Vagina (tissue), 2 donors: ENCODE measurements at places on chromosomes 3 and 15. TPM values are rescaled to one million over a fixed set of nuclear protein-coding genes. Genes with fewer than 3 reads are reported as not detected.

The CTDSPL gene
- 28.0 TPM for total RNA-seq

The COL6A5 gene
- total RNA-seq = not detected

The ANKUB1 gene
- not detected for total RNA-seq

The LRRK1 gene
- total RNA-seq = 21.1 TPM

The C15orf62 gene
- total RNA-seq = 2.9 TPM

The SLC24A5 gene
- total RNA-seq = not detected

The LRRC49 gene
- 8.8 TPM for total RNA-seq

The U2SURP gene
- total RNA-seq = 72.2 TPM

The CAND2 gene
- 12.5 TPM for total RNA-seq

The LYZL4 gene
- total RNA-seq = not detected

The IL5RA gene
- not detected for total RNA-seq

The SI gene
- total RNA-seq = not detected

The ZXDC gene
- 36.8 TPM for total RNA-seq

The PLSCR5 gene
- not detected for total RNA-seq

The ZNF502 gene
- total RNA-seq = 4.4 TPM

The GJD2 gene
- not detected for total RNA-seq

The OR5H14 gene
- total RNA-seq = not detected

The CYP8B1 gene
- total RNA-seq = not detected

The DNASE1L3 gene
- total RNA-seq = 13.3 TPM

The ABI3BP gene
- total RNA-seq = 91.1 TPM

The AHSG gene
- total RNA-seq = not detected

The CLDN1 gene
- total RNA-seq = 48.6 TPM
